ENCODE measurements at places on chromosomes 3 and 15.

DNA sequence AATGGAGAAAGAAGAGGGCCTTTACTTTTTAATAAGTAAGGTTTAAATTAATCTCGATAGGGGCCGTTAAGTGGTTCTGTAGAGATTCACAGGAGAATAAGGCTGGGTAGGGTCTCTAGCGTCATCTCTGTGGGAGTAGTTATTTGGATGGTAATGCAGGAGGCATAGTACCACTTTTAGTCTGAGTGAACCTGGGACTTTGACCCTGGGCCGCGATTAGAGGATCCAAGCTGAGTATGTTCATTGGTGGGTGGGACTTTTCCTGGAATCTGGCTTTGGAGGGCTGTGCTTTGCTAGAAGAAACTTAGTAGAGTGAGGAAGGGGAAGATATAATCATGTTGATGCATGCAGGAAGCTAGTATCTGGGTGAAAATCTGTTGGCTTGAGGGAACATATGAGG is 4.0 kb downstream of the LPP start:
- no peak for DNase-seq

GRCh38 chr15:96285729-96286254 is 44.7 kb upstream of the NR2F2 start:
- no peak for DNase-seq

GRCh38 chr3:13498354-13499060 is 18.4 kb downstream of the HDAC11 start:
- DNase-seq = no peak

GRCh38 chr3:64865839-64866570 is 178.2 kb upstream of the ADAMTS9 start:
- DNase-seq = no peak

DNA sequence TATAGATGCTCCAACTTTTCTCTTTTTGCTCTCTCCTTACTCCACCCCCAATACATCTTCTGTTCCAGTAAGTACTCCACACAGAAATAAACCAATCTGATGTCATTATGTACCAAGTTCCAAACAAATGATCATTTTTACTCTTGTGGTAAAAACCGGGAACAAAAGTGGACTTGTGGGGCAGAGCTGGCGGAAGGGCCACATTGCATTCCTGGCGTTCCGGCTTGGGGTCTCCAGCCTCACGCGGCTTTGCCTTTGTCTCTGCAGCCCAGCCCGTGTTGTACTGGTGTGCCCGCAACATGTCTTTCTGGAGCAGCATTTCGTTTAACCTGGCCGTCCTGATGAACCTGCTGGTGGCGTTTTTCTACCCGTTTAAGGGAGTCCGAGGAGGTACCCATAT is 184.4 kb upstream of the BHLHE40 start:
- DNase-seq = no peak

GRCh38 chr3:10317311-10317960 is 3.5 kb downstream of the SEC13 start:
- no peak for DNase-seq

All from esophagus squamous epithelium (tissue), 5 donors.